ENCODE measurements at places on chromosomes 7 and 10.

DNA sequence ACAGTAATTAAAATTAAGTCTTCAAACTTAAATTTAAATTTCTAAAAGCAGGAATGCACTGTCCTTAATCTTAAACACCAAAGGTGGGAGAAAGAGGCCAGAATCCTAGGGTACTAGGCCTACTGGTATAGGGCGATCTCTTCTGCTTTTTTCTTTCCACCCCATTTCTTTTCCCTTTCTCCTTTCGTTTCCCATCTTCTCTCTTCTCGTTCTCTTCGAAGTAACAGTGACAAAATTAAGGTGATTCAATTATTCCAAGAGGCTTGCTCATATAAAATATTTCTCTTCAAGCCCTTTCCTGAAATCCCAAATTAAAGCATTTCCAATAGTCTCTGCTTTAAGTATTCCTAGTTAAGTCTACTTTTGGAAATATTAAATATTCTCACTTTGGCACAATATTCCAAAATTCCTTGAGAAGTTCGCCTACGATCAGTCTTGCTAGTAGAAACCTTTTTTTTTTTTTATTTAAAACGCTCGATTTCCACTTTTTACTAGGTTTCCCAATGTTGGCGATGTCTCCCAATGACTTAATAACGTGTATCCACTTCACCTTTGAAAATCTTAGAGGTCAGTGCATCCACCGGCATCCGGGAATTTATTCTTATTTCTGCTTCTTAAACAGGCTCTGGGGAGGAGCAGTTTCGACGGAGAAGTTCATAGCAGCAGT is 765 bp upstream of the LCOR start:
- no peak for DNase-seq

DNA sequence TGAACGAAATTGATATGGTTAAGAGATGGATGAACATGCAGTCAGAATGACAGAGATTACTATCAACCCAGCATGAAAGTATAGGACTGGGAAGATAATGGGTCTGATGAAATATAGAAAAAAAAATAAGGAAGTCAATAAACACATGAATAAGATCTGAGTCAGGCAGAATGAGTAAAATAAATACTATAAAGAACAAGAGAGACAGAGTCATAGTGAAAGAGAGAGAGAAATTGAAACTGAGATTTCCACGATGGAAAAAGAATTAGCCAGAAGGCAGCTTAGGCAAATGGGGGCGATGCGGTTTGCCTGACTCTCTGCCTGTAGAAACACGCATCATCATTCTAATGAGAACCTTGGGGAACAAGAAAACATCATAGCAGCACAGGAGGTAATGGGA is 26.6 kb downstream of the SEMA3D start:
- no peak for DNase-seq

DNA sequence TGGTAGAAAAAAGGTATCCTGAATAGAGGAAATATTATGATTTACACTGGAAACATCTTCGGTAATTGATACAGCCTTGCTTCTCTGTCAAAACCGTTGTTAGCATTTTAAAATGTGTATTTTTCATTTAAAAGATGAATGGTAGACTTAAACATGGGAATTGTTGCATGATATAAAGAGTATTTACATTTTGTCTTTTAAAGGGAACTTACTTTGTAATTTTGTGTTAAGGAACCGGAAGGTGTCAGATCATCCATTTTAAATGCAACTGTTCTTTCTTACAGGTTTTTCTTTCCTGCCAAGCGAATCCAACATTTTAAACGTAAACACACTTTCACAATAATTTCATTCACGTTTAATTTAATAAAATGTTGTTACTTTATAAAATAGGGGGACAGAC is 1.8 kb upstream of the IGF2BP3 start:
- DNase-seq = no peak

- no peak for DNase-seq
These were observed 51.7 kb upstream of the SEPHS1 start for GRCh38 chr10:13399752-13400151.

- no peak for DNase-seq
These were observed 280.0 kb downstream of the ELFN1 start for GRCh38 chr7:1950066-1950451.

- no peak for DNase-seq
These were observed 4.4 kb downstream of the HIPK2 start for GRCh38 chr7:139773371-139773770.

DNA sequence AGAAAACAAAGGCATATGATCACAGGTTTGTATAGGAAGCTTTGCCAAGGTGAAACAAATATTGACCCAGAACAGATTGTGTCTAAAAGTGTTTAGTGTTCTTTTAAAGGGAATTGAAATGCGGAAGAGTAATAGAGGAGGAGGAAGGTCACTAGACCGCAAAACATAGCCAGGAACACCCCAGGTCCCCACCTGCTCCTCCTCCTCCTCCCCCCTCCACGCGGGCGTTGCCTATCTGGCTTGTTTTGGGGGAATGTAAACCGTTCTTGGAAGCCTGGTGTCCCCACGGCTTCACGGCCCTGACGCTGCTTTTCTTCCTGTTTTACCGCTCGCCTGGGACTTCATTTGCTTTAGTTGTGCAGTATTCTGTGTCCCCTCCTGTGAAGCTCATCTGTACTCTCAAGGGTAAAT is 81.0 kb upstream of the PFKP start:
- DNase-seq = no peak

DNA sequence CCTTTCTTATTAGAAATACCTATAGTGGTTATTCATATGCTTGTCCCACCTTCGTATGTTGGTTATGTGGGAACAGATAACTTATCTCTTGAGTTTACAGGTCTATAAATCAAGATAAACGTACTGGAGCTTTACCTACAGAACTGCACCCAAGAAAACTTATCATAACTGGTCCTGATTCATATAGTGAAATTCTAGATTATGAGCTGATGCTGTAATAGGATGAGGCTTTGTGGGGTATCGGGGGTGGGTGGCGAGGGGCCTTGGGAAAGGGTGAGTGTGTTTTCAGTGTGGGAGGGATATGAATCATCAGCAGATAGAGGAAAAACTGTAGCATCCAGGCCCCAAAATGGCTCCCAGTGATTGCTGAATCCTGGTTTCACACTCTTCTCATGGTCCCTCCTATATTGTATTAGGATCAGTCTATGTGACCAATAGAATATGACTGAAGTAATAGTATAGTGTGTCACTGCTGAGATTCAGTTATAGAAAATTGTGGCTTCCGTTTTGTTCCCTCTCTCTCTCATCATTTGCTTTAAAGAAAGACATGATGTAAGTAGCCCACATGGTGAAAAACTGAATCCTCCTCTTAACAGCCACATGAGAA is 706.8 kb upstream of the LRRTM3 start:
- no peak for DNase-seq

DNA sequence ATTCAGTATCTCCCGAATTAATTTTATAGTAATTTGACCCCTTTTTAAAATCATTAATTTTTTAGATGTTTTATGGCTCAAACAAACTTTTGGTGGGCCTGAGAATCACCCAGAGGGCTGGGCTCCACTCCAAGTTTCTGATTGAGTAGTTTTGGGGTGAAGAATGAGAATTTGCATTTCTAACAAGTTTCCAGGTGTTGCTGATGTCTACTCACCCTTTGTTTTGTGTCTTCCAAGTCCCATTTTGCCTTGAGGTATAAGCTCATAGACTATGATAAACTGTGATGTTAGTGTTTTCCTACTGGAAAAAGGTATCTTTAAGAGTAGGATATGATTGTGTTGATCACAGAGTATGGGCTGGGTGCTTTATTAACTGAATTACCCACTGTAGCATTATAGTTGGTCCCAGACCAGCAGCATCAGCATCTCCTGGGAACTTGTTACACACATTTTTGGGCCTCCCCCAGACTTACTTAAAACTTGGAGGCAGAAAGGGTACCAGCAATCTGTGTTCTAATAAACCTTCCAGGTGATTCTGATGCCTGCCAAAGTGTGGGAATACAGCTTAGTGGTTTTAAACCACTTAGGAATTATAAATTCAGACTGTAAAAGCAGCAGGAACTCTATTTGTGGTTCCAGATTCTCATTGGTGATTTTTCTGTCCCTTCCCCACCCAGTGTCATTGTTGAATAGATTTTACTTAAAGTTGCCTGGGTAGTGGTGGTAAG is 19.1 kb downstream of the ZNRF2 start:
- no peak for DNase-seq

DNA sequence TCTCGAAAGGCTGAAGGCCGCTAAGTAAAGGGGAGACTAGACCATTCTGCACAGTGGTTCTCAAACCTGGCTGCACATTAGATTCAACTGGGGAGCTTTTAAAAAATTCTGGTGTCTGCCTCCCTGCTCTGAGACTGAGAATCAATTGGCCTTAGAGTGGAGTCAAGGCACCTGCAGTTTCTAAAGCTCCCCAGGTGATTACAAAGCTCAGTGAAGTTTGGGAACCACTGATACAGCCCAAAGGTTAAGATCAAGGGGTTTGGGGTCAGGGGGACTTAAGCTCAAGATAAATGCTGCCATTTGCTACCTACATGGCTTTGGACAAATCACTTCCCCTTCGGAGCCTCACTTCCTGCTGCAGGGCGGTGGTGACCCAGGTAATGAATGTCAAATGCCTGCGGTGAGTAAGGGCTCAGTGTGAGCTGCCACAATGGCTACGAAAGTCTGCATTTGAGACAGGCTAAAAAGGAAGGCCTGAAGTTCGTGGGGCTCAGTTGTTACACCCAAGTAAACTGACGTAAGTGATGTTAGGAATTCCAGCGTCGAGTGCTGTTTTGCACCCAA is 72.3 kb downstream of the TLL2 start:
- DNase-seq = peak; percentile 62

DNA sequence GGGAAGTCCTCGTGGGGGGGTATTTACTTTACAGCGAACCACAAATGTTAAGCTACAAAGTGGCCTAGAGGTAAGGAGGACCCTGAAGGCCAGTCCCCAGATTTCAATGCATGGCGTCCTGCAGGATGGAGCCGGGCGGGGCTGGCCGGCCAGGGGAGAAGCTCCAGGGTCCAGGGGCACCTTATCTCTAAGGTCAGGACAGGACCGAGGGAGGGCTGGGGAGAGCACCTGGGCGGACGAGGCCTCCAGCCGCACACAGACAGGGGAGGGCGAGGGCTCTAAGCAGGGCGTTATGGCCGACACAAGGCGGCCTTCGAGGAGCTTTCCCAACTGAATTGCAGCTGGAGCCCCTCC is 96.4 kb upstream of the DIP2C start:
- DNase-seq = no peak

DNA sequence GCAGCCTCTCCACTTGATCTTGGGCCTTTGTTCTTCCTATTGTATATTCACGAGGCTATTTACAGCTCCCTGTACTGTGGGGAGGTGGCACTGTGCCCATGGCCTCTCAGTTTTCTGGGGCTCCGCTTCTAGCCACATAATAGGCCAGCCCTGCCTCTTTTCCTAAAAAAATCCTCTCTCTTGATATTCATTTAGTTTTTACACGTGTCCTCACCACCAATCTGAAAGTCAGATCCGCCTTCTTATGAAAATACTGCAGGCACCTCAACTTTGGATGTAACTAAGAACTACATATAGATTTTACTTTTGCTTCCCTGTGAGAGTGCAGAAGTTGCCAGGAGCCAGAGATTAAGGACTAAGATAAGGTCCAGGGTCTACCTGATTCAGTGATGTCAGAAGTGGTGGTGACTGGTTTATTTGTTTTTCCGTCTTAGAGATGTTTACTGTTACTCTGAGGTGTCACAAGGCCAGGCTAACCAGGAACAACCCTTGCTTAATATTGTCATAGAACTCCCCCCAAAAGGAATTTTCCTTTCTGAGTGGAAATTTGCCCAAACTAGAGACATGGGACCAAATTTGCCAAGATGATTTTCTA is 7.8 kb downstream of the BAMBI start:
- no peak for DNase-seq

DNA sequence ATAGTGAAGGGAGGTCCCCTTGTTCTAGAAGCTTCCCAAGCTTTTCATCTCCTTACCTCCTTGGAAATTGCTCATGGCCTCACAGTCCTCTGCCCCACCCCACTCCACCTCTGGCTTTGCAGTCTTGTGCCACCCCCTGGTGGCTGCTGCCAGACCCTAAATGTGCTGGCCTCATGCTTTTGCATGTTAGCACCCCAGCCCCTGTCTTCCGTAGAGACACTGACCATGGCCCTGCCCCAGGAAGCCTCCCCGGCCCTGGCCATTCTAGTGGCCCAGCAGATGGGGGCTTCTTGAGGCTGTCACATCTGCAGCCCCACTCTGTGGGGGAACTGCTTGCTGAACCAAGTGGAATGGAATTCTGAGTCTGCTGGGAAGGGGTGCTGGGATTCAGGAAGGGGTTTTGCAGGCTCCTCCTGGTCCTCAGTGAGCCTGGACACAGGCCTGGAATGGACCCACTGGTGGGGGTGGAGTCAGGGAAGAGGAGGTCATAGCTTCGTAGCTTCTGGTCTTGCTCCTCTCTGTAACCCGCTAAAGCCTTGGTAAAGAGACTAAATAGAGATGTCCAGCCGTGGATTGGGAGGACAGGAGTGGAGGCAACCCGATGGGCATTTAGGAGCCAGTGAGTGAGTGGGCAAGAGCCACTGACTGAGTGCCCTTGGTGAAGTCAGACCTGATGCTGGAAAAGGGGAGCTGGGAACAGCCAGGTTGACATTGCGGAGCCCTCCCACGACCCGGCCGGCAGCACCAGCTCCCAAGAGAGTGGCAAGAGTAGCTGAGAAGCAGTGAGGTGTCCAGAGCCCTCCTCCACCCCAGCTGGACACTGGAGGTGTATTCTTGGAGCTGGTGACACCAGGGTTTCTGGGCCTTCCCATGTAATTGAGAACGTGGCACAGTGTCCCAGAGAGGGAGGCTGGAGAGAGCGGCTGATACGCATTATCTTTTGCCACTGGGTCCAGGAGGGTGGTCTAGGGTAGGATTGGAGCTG is 20.9 kb downstream of the RAMP3 start:
- DNase-seq = no peak

- no peak for DNase-seq
These were observed 31.9 kb downstream of the RBM20 start for GRCh38 chr10:110676016-110676415.

DNA sequence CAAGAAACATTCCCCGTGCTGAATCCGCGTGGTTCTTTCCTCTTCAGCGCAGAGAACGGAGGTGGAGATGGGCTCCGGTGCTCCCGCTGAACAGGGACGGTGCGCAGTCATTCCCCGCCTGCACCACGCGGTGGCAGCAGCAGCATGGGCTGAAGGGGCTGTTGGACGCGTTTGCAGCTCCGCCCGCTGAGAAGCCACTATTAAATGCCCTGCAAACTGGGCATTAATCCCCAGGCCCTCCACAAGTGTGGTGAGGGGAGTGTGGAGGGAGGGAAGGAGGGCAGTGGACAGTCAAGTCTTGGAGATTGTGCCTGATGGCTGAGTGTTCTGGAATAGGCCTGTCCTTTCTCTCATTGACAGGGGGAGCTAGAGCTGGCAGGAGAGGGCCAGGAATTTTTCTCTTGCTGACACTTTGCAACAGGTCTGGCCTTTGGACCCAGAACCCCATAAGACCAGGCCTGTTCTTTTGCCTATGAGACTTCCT is 240.2 kb upstream of the INHBA start:
- peak; percentile 70 for DNase-seq

- DNase-seq = no peak
These were observed 46.9 kb upstream of the SEPTIN7 start for GRCh38 chr7:35753761-35754603.

- DNase-seq = no peak
These were observed 102.4 kb downstream of the SEMA3E start for GRCh38 chr7:83546586-83546985.

GRCh38 chr7:114048386-114049235 is 129.8 kb upstream of the PPP1R3A start:
- DNase-seq = no peak

- DNase-seq = no peak
These were observed 332.6 kb upstream of the GHITM start for GRCh38 chr10:83806717-83807116.

GRCh38 chr10:99872367-99873162 is 90.1 kb downstream of the ABCC2 start:
- DNase-seq = no peak

- no peak for DNase-seq
These were observed 38.7 kb downstream of the INSYN2A start for GRCh38 chr10:127157506-127158200.
